ENCODE measurements at places on chromosomes 2 and 18. TPM values are rescaled to one million over a fixed set of nuclear protein-coding genes. Genes with fewer than 3 reads are reported as not detected.

The AFF3 gene
- total RNA-seq: 69.8 TPM

The KLF11 gene
- total RNA-seq: 10.7 TPM

The PLEK gene
- total RNA-seq: 2.7 TPM

The ACTG2 gene
- total RNA-seq: 1.1 TPM

The APOB gene
- 1.1 TPM for total RNA-seq

The BUB1 gene
- total RNA-seq: 20.8 TPM

The GALNT13 gene
- 14.2 TPM for total RNA-seq

The G6PC2 gene
- not detected for total RNA-seq

The ALK gene
- total RNA-seq: 6.4 TPM

The KCNK3 gene
- total RNA-seq: 6.3 TPM

The VWC2L gene
- total RNA-seq: 4.3 TPM

The ANKRD30BL gene
- 33.8 TPM for total RNA-seq

The GRB14 gene
- 9.0 TPM for total RNA-seq

The LONRF2 gene
- 36.1 TPM for total RNA-seq

The CHRNA1 gene
- total RNA-seq: not detected

The FAM237A gene
- total RNA-seq: not detected

The CHRND gene
- 0.18 TPM for total RNA-seq

The PID1 gene
- 25.0 TPM for total RNA-seq

The ERICH2 gene
- not detected for total RNA-seq

The TGFA gene
- 11.2 TPM for total RNA-seq

The STAT1 gene
- 24.7 TPM for total RNA-seq

The TDRD15 gene
- total RNA-seq: 0.18 TPM

The PPIG gene
- total RNA-seq: 48.3 TPM

The MYO7B gene
- 0.27 TPM for total RNA-seq

The NPPC gene
- 2.0 TPM for total RNA-seq

The TRIM54 gene
- total RNA-seq: 1.2 TPM

The ACYP2 gene
- 21.6 TPM for total RNA-seq

The STON1 gene
- total RNA-seq: 11.4 TPM

The IGFBP5 gene
- total RNA-seq: 60.9 TPM

The CD28 gene
- total RNA-seq: 1.00 TPM

The LRRFIP1 gene
- total RNA-seq: 33.8 TPM

The TUBB8B gene
- not detected for total RNA-seq

The ODC1 gene
- 104 TPM for total RNA-seq

The GAL3ST2 gene
- total RNA-seq: 0.45 TPM

The DLGAP1 gene
- total RNA-seq: 78.1 TPM

The EPB41L3 gene
- total RNA-seq: 61.2 TPM

The PRADC1 gene
- 6.4 TPM for total RNA-seq

The MC2R gene
- not detected for total RNA-seq

The IL1R2 gene
- not detected for total RNA-seq

The SH3BP4 gene
- 19.7 TPM for total RNA-seq

The IL1RN gene
- not detected for total RNA-seq

The WNT10A gene
- 0.27 TPM for total RNA-seq

The BOLA3 gene
- 12.6 TPM for total RNA-seq

The RBKS gene
- total RNA-seq: 2.1 TPM

The RAB17 gene
- total RNA-seq: 0.36 TPM

The CGREF1 gene
- 22.1 TPM for total RNA-seq

The KCNJ13 gene
- 0.82 TPM for total RNA-seq

Measured in cerebellum (tissue), 4 donors.